ENCODE measurements at places on chromosomes 4 and X.

- no peak for DNase-seq
Measured at GRCh38 chr4:169100670-169101101, 90.6 kb upstream of the CBR4 start.

GRCh38 chr4:100095729-100096595, 94.3 kb downstream of the DDIT4L start:
- peak; percentile 24 for DNase-seq

- no peak for DNase-seq
Measured at GRCh38 chr4:101989551-101989950, 199.0 kb downstream of the BANK1 start.

DNA sequence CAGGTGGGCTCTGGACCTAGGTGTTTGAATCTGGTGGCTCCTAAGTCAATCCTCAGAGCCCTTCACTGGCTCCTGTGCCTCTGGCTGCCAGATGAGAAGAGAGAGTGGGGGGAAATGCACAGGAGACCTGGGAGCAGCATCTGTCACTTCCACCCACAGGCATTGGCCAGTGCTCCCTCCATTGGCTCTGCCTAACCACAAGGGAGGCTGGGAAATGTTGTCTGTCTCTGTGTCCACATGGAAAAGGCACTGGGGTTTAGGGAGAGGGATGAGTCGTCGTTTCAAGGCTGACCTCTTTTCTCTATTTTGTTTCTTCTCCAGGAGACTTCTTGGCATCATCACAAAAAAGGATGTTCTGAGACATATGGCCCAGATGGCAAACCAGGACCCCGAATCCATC, 76.4 kb downstream of the CLCN4 start:
- no peak for DNase-seq

GRCh38 chr4:143713955-143714625, 13.6 kb upstream of the FREM3 start:
- no peak for DNase-seq

- DNase-seq = no peak
Measured at GRCh38 chr4:5758741-5759140, 47.7 kb downstream of the EVC start.

DNA sequence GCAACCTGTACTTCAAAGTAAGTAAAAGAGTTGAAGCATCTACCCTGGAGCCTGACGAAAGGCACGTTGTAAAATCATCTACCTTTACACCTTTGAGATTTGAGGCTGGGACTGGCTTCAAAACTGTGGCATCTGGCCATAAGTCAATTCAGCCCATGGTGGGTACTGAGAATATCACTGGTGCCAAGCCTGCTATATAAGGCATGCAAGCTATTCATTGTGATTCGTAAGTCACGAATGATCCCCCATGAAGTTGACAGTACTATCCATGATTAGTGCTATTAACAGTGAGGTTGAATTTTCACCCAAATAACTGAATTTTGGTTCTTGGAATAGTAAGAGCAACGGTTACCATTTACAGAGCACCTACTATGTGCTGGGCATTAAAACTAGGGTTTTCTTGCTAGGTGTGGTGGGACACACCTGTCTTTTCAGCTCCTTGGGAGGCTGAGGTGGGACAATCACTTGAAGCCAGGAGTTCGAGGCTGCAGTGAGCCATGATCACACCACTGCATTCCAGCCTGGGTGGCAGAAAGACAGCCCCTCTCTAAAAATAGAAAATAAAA, 39.8 kb downstream of the IRF2 start:
- no peak for DNase-seq

- no peak for DNase-seq
Measured at GRCh38 chr4:183013730-183014002, 85.4 kb upstream of the WWC2 start.

DNA sequence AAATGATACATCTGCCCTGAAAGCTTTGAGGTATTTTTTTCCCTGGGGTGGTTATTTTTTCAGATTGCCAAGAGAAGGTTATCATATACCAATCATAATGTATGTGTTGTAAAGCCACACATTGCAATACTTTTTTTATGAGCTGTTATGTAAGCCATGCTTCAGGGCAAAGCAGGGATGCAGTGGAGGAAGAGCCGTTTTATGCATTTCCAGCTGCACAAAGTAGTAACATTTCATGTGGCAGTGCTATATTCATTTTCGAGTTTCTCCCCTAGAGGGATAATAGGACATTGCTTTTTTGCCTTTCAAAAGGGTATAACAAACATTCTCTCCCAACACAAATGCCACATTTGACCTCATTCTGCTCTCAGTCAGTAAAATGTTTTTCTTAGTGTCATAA, 68.5 kb downstream of the GALNT7 start:
- DNase-seq = no peak

- DNase-seq = no peak
Measured at GRCh38 chr4:113371111-113371510, 321.7 kb downstream of the ANK2 start.

- DNase-seq = no peak
Measured at GRCh38 chr4:24473309-24473721, 111.0 kb downstream of the DHX15 start.

DNA sequence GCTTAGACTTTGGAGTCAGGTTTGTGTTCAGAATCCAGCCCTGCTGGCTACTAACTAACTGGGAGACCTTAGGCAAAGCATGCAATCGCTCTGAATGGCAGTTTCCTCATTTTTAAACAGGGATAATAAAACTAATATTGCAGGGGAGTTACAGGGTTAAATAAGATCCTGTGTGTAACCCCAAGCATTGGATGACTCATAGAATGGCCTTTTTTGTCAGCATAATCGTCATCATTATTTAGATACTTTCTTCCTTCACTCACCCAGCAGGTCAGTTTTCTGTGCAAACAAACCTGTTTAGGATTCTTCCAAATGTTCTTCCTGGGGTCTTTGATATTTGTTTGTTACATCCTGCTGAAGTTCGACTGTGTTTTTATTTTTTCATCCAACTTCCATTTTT, 208.2 kb downstream of the EVC2 start:
- no peak for DNase-seq

GRCh38 chr4:6352031-6352692, 82.5 kb downstream of the WFS1 start:
- no peak for DNase-seq

DNA sequence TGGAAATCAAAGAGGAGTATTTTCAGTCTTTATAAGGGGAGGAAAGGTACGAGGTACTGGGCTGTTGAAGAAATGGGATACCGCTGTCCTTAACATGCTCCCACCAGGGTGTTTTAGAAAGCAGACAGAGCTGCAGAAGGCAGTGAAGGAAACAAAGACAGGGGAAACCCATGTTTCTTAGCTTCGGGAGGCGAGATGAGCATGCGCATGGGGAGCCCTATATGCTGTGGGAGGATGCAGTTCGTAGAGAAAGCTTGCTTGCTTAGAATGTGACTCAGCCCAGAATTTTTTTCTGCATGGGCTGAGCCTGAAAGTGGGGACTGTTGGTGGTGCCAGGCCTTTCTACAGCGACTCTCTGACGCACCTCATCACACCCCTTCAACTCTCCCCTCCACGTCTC, 28.8 kb upstream of the SCOC start:
- DNase-seq = no peak

- DNase-seq = no peak
Measured at GRCh38 chr4:661881-662761, 12.0 kb downstream of the ATP5ME start.

- no peak for DNase-seq
Measured at GRCh38 chrX:45859407-45859806, 658.7 kb upstream of the DIPK2B start.

- no peak for DNase-seq
Measured at GRCh38 chr4:97103252-97103651, 1040.0 kb downstream of the STPG2 start.

DNA sequence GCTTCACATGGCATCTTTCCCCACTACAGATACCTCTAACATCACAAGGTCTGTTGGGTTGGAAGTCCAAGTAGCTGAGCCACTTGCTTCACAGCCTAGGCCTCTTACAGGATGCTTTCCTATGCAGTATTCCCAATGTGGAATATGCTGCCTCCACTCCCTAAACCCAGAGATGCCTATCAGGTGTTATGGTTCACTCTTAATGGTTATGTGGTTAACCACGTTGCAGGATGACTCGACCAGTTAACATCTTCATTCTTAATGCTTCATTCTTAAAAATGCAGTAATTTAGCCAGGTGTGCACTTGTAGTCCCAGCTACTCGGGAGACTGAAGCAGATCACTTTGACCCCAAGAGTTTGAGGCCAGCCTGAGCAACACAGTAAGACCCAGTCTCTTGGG, 24.2 kb downstream of the HAUS3 start:
- DNase-seq = no peak

- DNase-seq = no peak
Measured at GRCh38 chr4:126209147-126209546, 894.4 kb downstream of the FAT4 start.

GRCh38 chrX:77450996-77451395, 3.8 kb downstream of the FGF16 start:
- no peak for DNase-seq
